ENCODE measurements at places on chromosomes 12 and 14.

GRCh38 chr14:70955543-70956480 lies 48.6 kb downstream of the PCNX1 start:
- no peak for DNase-seq

DNA sequence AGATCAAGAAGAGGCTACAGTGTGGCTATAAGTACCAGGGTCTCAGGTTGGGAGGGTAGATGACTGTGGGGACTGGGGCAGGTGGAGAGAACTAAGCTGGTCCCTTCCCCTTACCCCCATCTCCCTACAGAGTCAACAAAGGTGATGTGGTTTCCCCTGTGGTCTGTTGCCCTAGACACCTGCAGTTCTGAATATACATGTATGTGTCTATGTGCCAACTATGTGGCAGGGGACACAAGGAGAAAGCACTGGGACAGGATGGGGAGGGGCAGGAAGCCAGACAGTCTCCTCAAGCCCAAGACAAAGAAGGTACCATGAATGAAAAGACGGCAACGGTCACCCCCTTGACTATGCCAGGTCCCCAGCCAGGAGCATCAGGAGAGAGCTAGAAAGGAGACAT lies 4.5 kb upstream of the HDAC7 start:
- no peak for DNase-seq

GRCh38 chr14:29271669-29272068 lies 505.1 kb downstream of the FOXG1 start:
- DNase-seq: no peak

DNA sequence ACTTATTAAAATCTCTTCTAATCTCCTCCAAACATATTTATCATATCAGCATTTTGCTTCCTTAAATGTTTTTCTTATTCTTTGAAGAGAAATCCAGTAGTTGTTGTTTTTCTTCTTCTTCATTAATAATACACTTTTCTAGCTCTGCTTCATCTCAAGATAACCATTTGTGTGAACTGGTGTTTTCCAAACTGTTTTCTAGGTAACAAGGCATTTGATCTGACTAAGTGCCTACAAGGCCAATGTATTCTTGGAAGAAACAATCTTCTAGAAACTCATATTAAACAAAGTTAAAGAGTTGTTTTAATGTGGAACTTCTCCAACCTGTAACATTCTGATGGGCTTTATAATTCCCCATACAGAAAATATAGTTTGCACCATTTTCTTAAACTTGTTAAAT lies 30.8 kb upstream of the IFNG start:
- no peak for DNase-seq

GRCh38 chr14:76773188-76773885 lies 12.1 kb downstream of the VASH1 start:
- no peak for DNase-seq

DNA sequence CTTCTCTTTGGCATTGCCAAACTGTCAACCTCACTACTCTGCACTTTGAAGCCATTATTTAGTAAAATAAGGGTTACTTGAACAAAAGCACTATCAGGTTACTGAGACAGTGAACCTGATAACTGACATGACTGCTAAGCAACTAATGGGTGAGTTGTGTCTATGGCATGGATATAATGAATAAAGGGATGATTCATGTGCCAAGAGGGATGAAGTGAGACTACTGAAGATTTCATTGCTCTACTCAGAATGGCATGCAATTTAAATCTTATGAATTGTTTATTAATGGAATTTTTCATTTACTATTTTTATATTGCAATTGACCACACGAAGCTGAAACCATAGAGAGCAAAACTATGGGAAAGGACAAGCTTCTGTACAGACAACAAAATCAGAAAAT lies 74.4 kb downstream of the CEP128 start:
- no peak for DNase-seq

DNA sequence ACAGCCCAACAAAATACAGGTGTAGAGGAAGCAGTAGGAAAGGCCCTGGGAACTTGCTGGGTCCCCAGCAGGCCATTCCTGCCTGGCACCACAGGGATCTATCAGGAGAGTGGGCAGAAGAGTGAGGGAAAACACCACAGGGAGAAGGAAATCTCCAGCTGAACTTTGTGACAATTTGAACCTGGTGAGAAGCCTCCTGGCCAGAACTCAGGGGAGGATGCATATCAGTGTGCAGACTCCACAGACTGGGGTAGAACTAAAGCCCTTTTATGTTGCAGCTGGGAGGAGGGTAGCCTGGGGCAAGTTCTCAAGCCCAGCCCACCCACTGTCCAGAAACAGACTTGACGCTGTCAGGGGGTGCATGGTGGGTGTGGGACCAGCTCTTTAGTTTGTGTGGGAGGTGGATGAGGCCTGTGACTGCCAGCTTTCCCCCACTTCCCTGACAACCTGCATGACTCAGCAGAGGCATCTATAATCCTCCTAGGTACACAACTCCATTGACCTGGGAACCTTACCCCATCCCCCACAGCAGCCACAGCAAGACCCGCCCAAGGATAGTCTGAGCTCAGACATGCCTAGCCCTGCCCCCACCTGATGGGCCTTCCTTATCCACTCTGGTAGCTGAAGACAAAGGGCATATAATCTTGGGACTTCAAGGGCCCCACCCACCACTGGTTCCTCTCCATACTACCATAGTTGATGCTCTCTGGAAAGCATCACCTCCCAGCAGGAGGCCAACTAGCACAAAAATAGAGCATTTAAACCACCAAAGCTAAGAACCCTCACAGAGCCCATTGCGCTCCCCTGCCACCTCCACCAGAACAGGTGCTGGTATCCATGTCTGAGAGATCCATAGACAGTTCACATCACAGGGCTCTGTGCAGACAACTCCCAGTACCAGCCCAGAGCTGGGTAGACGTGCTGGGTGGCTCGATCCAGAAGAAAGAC lies 28.9 kb downstream of the PNN start:
- no peak for DNase-seq

DNA sequence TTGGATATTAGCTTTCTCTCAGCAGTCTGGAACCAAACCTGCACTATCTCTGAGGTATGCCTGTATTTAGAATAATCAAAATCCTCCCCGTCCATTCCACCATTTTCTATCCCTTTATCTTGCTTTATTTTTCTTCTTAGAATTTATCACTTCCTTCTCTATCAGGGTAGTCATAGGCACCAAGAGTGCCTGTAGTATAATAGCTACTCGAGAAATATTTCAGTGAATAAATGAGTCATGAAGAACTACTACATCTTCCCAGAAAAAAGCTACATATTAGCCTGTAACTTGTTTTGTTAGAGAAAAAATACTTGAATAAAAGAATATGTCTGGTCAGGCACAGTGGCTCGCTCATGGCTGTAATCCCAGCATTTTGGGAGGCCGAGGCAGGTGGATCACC lies 4.3 kb downstream of the SLC2A14 start:
- DNase-seq: no peak

- DNase-seq: no peak
Measured at GRCh38 chr12:122437656-122438121, 15.2 kb upstream of the CLIP1 start.

GRCh38 chr14:95137804-95138167 lies 19.5 kb downstream of the DICER1 start:
- no peak for DNase-seq

DNA sequence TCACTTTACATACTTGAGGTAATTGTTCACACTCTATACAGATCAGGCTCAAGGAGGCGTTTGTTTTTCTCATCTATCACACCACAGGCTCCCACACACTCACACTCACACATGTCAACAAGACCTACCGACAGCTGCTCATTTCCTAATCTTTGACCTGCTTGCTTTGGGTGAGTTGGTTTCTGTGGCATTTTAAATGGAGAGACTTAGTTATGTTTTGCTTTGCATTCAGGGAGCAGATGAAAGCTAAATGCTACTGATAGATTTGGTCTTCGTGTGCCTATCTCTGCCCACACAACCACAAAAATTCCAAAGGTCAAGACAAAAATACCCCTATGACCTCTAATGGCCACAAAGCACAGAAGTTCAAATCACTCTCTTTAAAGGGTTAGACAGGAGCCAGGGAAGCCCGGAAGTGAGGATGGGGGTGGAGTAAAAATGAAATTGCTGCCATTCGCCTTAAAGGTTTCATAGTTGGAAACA lies 203.5 kb upstream of the G2E3 start:
- no peak for DNase-seq

- DNase-seq: no peak
Measured at GRCh38 chr12:94806617-94807016, 156.3 kb upstream of the TMCC3 start.

GRCh38 chr12:107736914-107737313 lies 24.0 kb downstream of the PRDM4 start:
- DNase-seq: no peak

DNA sequence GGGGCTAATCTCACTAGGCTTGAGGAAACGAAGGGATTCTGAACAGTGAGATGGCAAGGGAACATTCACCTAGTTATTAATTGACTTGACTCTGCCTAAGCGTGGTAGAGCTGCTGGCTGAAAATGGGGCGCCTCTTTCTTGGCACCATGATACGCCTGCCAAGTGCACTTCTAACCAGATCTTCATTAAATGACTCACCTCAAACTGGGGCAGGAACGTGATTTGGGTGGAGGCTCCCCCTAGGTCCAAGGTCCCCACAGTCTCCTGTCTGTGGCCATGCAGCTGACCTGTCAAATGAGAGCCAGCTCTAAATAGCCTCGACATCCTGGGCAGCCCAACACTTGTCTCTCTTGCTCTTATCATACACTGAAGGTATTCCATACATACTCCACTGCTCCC lies 26.0 kb downstream of the COQ6 start:
- DNase-seq: no peak

GRCh38 chr12:19430988-19431387 lies 8.3 kb upstream of the AEBP2 start:
- DNase-seq: no peak

- no peak for DNase-seq
Measured at GRCh38 chr14:99134516-99135046, 137.4 kb downstream of the BCL11B start.

GRCh38 chr12:75269209-75269608 lies 59.6 kb upstream of the KCNC2 start:
- DNase-seq: no peak

DNA sequence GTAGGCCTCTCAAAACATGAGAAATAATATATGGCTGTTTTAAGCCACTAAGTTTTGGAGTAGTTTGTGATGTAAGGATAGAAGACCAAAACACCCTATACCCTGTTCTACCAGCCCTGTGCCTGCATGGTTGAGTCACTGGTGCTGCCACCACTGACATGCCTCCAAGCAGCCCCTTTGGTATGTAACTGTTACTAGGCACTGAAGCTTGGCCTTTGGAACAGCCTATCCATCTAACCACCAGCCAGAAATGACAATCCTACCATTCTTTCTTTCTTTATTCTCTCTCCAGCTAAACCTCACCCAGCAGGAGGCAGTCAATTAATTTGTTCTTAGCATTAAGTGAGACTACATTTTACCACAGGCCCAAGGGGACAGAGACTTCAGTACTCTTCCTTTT lies 240.3 kb downstream of the MSRB3 start:
- DNase-seq: no peak

DNA sequence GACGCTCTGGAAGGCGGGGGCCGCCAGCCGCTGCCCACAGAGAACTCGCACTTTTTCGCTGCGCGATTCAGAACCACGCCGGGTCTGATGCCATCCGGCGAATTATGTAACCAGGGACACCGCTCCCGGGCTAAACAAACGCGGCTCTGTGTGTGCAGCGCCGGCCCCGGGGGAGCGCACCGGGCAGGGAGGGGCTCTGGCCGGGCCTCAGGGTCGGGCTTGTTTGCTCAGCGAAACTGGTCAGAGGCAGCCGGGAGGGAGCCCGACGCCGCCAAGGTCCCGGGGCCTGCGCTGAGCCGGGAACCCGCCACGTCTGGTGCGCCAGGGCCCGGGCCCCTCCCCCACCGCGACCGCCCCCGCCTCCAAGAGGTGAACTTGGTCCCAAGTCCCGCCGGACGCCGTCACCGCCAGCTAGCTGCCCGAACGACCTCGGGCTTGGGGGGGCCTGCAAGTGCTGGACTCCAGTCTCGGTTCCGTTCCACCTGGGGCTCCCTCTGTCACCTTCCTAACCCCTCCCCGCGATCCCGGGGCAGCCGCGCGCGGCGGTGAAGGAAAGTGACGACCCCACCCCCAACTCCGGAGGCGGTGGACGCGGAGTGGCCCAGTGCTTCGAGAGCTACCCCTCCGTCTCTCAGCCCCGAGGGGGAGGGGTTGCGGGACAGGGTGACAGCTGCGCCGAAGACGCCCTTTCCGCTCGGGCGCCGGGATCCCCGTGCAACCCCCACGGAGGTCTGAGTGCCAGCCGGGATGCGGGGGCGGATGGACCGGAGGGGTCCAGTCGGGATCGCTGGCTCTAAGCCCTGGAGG lies 848 bp downstream of the CTDSP2 start:
- peak; percentile 52 for DNase-seq

- no peak for DNase-seq
Measured at GRCh38 chr12:94803939-94804338, 153.6 kb upstream of the TMCC3 start.

DNA sequence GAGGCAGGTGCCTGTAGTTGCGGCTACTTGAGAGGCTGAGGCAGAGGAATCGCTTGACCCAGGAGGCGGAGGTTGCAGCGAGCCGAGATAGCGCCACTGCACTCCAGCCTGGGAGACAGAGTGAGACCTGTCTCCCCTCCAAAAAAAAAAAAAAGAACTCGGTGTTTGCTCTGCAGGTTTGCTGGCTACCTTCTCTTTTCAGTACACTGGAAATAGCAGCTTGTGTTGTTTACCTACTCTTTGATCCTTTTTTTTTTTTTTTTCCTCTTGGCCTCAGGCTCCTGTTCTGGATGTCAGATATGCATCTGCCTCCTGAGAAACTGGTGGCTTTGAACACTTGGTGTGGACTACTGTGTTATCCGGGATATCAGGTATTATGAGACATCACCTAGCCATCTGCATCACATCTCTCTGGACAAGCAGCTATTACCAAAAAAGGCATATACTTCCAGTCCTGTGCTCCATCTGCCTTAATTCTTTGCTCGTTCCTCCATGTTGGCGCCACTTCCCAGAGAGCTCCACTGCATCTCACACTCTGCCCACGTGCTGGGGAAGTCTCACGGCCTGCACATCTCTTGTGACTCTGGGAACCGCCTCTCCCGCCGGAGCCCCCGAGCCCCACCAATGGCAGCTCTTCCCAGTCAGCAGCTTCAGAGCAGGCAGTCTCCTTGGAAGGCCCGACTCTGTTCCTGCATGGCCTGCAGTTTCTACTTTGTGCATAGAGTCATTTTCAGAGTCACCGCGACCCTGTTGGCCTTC lies 50.9 kb upstream of the TRAF3 start:
- DNase-seq: no peak

DNA sequence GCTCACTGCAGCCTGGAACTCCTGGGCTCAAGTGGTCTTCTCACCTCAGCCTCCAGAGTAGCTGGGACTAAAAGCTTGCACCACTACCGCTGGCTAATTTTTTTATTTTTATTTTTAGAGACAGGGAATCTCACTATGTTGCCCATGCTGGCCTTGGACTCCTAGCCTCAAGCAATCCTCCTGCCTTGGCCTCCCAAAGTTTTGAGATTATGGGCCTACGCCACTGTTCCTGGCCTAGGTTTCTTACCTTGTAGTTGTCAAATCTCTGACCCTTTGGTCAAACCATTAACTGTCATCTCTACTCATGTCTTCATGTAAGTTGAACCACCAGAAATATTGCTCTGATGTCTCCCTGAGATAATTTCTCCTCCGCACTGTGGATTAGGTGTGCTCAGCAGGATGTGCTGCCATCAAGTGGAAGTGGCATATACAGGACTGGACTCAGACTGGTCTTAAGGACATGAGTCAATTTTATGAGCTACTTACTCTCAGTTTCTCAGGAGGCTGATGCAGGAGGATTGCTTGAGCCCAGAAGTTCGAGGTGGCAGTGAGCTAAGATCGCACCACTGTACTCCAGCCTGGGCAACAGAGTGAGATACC lies 28.5 kb downstream of the ACTR6 start:
- no peak for DNase-seq
